ENCODE measurements at places on chromosomes 7 and 10. TPM values are rescaled to one million over a fixed set of nuclear protein-coding genes. Genes with fewer than 3 reads are reported as not detected.

DNA sequence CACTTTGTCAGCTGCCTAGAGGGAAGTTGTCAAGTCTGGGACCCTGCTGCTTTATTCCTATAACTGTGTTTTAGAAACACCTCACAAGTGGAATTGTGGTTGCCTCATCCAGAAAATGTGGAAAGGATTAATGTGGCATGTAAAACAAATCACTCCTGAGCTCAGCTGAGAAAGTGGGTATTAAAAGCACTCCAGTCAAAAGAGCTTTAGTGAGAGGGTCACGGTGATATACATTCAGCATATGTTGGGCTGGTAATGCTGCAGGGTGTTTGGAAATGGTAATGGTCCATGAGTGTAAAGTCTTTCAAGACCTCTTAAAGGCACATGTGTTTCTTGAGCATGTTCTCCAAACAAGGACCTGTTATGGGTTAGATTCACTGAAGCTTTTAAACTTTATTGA is 318.2 kb upstream of the MEOX2 start:
- H3K36me3 ChIP-seq = no peaks in the 10 kb centered on the region
- no peak overlapping the region for H3K27ac ChIP-seq
- no peaks in the 10 kb centered on the region for H3K4me1 ChIP-seq
- H3K4me3 ChIP-seq = no peak overlapping the region
- no peaks in the 10 kb centered on the region for H3K27me3 ChIP-seq

DNA sequence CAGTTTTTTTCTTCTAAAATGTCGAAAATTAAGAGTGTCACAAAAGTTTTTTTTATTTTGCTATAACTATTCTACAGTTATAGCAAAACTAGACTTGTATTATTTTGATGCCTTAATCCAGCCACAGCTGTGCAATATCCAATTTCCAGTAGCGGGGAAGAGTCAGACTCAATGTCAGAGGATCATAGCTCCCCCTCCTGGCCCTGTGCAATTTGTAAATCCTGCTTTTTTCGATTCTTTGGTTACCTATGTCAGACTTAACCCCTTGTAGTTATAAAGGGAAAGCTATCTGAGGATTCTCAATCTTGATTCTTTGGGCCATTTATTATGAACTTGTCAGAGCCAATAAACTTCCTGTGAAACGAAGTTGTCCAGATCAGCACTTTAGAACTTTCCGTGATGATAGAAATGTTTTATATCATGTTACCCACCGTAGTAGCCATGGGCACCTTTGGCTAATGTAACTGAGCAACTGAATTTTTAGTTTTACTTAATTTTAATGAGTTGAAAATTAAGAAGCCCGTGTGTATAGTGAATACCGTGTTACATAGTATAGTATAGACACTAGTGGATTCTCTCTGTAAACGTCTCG is 87.7 kb upstream of the PRKCQ start:
- no peaks in the 10 kb centered on the region for H3K27me3 ChIP-seq
- H3K36me3 ChIP-seq = no peaks in the 10 kb centered on the region
- H3K4me3 ChIP-seq = no peak overlapping the region
- no peaks in the 10 kb centered on the region for H3K4me1 ChIP-seq
- no peak for DNase-seq
- H3K27ac ChIP-seq = no peak overlapping the region

DNA sequence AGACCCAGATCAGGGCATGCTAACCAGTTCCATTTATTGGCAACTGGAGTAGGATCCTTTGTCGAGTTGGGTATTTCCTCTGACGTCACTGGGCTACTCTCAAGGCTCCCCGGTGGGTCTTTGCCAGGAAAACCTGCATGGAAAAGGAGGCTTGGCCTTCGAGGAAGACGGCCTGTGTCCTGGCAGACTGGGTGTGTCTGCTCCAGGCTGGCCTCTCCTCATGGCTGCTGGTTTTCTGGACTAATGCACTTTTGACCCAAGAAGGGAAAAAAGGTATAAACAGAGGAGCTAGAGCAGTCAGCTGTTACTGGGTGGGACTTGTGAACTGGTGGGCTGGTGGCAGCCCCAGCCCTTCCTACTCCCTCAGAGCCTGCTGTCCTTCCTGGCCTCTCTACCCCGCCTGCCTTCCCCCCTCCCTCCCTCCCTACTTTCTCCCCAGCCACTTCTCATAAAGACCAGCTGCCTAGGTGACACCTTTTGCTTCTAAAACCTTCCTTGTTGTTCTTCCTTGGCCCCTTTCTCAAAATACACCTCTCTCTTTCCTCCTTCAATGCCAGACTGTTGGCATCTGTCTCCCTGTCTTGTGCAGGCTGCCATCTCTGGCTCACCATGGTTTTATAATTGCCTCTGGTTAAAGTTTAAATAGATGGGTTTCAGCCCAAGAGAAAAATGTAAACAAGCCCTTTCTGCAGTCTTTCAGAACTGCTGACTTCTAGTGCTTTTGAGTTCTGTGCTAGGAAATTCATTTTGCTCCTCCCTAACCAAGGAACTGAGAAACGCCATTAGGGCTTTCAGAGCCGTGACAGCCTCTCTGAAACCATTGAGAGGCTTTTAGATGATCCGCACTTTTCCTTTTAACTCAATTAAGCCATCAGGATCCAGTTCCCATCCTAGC is 101.8 kb upstream of the MKLN1 start:
- peaks cover 10% of the 10 kb centered on the region for H3K4me1 ChIP-seq
- H3K36me3 ChIP-seq = no peaks in the 10 kb centered on the region

DNA sequence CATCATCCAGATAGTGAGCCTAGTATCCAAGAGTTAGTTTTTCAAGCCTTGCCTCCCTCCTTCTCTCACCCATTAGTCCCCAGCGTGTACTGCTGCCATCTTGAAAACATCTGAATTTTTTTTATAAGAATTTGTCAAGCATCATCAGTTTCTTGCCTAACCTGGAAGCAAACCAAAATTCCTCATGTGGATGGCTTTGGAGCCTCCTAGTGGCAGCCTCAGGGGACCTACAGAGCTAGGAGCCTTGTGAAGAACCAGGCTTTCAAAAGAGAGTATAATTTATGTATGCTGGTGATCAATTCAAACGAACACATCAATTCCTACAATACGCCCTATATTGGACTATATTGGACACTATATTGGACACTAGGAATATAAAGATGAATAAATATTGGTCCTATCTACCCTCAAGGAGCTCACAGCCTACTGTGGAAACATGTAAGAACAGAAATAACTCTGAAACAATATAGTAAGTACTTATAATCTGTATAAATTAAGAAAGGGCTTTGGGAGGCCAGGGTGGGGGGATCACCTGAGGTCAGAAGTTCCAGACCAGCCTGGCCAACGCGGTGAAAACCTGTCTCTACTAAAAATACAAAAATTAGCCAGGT is 63.4 kb downstream of the HPSE2 start:
- no peaks in the 10 kb centered on the region for H3K4me1 ChIP-seq
- no peaks in the 10 kb centered on the region for H3K36me3 ChIP-seq
- DNase-seq = no peak
- H3K4me3 ChIP-seq = no peak overlapping the region
- no peaks in the 10 kb centered on the region for H3K27me3 ChIP-seq

DNA sequence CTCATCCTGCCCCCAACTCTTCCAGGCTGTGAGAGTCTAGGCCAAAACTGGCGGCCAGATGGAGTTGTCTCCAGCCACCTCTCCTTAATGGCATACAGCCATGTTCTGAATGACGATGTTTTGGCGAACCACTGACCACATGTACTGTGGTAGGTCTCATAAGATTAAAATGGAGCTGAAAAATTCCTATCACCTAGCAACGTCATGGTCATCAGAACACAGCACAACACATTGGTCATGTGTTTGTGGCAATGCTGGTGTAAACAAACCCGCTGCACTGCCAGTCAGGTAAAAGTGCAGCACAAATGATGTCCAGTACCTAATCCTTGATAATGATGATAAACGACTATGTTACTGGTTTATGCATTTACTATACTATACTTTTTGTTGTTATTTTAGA is 290.0 kb upstream of the MKI67 start:
- no peaks in the 10 kb centered on the region for H3K4me1 ChIP-seq
- no peaks in the 10 kb centered on the region for H3K36me3 ChIP-seq
- no peak for DNase-seq
- no peak overlapping the region for H3K27ac ChIP-seq

DNA sequence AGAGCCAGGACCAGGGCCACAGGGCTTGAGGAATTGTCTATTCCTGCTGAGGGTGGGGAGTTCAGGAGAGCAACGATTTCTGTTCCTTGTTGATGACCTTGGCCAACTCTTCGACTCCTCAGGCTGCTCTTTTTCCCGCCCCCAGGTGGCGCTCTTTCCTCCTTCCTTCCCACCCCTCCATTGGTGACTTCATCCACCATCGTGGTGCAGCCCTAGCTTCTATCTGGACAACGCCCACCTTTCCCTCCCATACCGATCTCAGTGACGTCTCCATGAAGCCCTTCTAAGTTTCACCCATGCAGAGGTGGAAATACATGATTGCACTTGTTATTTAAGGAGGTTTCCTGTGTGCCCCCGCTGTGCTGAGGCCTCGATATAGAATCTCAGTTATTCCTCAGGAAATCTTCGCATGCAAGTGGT is 22.1 kb upstream of the CARD11 start:
- no peaks in the 10 kb centered on the region for H3K36me3 ChIP-seq
- H3K27ac ChIP-seq = no peak overlapping the region
- peak; percentile 43 for DNase-seq
- no peaks in the 10 kb centered on the region for H3K4me1 ChIP-seq

DNA sequence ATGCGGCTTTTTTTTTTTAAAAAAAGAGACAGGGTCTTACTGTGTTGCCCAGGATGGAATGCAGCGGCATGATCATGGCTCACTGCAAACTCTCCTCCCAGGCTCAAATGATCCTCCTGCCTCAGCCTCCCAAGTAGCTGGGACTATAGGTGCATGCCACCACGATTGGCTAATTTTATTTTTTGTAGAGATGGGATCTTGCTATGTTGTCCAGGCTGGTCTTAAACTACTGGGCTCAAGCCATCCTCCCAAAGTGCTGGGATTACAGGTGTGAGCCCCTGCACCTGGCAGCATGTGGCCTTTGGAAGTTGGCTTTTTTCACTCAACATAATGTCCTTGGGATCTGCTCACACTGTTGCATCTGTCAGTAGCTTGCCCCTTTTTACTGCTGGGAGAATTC is 65.1 kb downstream of the AMZ1 start:
- no peak overlapping the region for H3K4me3 ChIP-seq
- DNase-seq = no peak
- no peak overlapping the region for H3K27ac ChIP-seq
- H3K27me3 ChIP-seq = no peaks in the 10 kb centered on the region

DNA sequence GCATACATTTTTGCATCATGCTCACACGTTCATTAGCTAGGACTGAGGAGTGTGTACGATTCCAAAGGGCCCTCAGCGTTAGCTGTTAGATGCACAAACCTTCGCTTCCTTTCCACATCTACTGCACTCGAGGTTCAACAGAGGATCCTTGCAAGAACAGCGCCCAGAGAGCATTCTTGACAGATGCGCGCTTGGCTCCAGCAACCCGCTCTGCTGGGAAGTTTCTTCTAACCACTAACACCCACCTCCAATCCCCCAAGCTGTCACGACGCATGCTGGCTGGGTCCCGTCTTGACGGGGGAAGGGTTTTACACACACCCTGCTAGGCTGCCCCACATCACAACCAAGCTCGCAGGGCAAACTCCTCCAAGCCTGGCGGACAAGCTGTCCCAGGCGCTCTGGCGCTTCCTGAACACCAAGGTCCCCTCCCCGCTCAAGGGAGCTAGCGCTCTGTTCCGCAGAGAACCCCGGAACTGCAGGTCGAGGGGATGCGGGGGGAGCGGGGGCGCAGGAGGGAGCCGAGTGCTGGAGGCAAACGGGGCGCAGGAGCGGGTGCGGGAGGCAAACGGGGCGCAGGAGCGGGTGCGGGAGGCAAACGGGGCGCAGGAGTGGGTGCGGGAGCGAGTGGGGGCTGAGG is 653 bp upstream of the ADRB1 start:
- no peak overlapping the region for H3K27ac ChIP-seq
- H3K4me1 ChIP-seq = peaks cover 53% of the 10 kb centered on the region
- peaks cover 50% of the 10 kb centered on the region for H3K27me3 ChIP-seq

DLX5 gene
- not detected for polyA plus RNA-seq

BRAF gene
- polyA plus RNA-seq = 5.6 TPM

MAT1A gene
- not detected for polyA plus RNA-seq

RELN gene
- not detected for polyA plus RNA-seq

TUBB8 gene
- polyA plus RNA-seq = not detected

ASB15 gene
- not detected for polyA plus RNA-seq

COMMD3 gene
- polyA plus RNA-seq = 140 TPM

KCNMA1 gene
- not detected for polyA plus RNA-seq

Data from CD14-positive monocyte (primary cell).